ENCODE measurements at places on chromosomes 5 and 9. TPM values are rescaled to one million over a fixed set of nuclear protein-coding genes. Genes with fewer than 3 reads are reported as not detected.

LECT2 gene
- total RNA-seq = not detected

DIAPH1 gene
- 99.2 TPM for total RNA-seq

EFNA5 gene
- total RNA-seq = 19.2 TPM

PHF19 gene
- total RNA-seq = 93.1 TPM

ELP1 gene
- total RNA-seq = 19.1 TPM

RICTOR gene
- total RNA-seq = 9.9 TPM

SREK1 gene
- 26.4 TPM for total RNA-seq

IFNK gene
- total RNA-seq = not detected

FOXD4 gene
- total RNA-seq = 0.33 TPM

ZNF883 gene
- total RNA-seq = 0.84 TPM

HACD4 gene
- total RNA-seq = 1.1 TPM

OLFML2A gene
- total RNA-seq = 28.2 TPM

SPINK4 gene
- not detected for total RNA-seq

PTGS1 gene
- total RNA-seq = 2.1 TPM

ADAMTS2 gene
- total RNA-seq = 0.09 TPM

CYSRT1 gene
- total RNA-seq = 5.1 TPM

ANXA2R gene
- total RNA-seq = 2.5 TPM
